ENCODE measurements at places on chromosomes 2 and 18.

DNA sequence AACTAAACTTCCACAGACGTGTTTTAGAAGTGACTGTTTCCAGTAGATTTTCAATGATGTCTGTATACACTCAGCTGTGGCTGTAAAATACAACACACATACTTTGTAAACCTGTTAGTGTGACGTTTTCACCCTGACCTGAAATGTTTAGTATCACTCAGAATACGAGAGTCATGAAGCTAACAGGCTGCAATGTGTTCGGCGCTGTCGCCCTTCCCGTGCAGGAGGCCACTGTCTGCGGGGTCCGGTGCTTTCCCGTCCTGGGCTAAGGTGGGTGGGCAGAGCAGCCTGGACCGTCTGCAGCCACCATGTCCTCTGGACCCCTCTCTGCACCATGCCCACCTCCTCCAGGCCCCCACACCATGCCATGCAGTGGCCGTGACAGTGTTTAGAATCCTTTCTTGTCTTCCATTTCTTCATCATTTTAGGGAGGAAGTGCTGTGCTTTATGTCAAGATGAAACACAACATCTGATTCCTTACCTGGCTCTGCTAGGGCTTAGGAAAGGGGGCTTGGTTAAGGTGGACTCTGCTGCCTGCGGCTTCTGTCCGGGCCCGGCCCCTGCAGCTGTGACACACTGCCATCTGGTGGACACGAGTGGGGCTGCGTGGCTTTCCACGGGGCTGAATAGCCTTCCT lies 53.8 kb upstream of the RBM44 start:
- peak; percentile 74 for DNase-seq

DNA sequence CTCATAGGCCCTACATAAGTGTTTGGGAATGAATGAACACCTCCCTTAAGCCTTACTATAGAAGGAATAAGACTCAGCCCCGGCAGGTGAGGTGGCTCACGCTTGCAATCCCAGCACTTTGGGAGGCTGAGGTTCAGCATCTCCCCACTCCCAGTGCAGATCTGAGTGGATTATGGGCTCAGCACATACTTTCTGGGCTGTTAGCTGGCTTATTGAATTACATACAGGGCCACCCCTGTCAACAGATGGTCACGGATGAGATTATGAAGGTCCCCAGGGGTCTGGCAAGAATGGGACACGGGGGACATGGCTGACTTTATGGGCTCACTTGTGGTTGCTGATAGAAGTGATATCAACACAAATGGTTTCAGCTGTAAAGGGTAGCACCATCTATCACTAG lies 322.3 kb downstream of the TSN start:
- DNase-seq = no peak

DNA sequence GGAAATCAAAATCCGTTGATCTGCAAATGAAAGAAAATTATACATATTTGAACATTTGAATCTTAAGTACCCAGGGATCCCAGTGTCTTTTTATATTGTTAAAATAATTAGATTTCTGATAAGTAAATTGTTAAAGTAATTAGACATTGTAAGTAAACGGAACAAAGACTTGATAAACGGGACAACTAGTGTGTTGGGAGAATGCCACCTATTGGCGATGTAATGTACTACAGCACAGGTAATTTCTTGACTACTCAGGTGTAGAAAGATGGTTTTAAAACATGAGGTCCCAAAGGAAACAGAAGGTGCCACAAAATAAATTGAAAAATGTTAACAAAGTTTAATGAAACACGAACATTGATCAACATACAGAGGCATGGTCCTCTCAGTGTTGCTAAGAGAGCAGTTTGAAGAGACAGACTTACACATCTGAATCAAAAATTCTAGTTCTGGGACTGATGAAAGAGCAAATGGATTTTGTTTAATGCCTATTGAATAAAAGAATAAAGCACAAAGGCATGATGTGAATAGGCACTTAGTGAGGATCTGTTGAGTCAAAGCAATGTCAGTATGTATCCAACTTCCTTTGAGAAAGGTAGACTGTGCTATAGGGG lies 103.4 kb upstream of the RASGRP3 start:
- DNase-seq = no peak

GRCh38 chr2:15894481-15895144 lies 45.7 kb upstream of the MYCN start:
- no peak for DNase-seq

- DNase-seq = no peak
Measured at GRCh38 chr18:24373328-24373727, 24.3 kb downstream of the OSBPL1A start.

GRCh38 chr2:69604026-69604678 lies 39.4 kb downstream of the AAK1 start:
- no peak for DNase-seq

GRCh38 chr18:46433121-46433826 lies 223.7 kb downstream of the LOXHD1 start:
- no peak for DNase-seq

All from activated naive CD4-positive, alpha-beta T cell (primary cell).